ENCODE measurements at places on chromosomes 5 and 9. TPM values are rescaled to one million over a fixed set of nuclear protein-coding genes. Genes with fewer than 3 reads are reported as not detected.

Gene MEIKIN
- total RNA-seq: 2.2 TPM

Gene MAPK9
- total RNA-seq: 44.4 TPM

Gene NXNL2
- not detected for total RNA-seq

DNA sequence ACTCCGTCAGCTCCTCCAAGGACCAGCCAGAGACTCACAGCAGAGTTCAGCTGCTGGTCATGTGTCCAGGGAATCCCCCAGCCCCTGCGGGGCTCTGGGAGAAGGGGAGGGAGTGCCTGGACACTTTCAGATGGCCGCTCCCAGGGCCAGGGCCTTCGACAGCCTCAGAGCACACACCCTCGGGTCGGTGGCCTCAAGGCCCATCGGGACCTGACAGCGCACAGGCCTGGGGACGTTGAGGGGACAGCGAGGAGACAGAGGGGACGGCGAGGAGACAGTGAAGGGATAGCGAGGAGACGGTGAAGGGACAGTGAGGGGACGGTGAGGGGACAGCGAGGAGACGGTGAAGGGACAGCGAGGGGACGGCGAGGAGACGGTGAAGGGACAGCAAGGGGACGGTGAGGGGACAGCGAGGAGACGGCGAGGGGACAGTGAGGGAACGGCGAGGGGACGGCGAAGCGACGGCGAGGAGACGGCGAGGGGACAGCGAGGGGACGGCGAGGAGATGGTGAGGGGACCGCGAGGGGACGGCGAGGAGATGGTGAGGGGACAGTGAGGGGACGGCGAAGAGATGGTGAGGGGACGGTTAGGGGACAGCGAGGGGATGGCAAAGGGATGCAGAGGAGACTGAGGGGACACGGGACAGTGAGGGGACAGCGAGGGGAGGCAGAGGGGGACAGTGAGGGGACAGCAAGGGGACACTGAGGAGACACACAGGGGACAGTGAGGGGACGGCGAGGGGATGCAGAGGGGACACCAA, 47.3 kb downstream of the SLC12A7 start:
- DNase-seq: no peak

DNA sequence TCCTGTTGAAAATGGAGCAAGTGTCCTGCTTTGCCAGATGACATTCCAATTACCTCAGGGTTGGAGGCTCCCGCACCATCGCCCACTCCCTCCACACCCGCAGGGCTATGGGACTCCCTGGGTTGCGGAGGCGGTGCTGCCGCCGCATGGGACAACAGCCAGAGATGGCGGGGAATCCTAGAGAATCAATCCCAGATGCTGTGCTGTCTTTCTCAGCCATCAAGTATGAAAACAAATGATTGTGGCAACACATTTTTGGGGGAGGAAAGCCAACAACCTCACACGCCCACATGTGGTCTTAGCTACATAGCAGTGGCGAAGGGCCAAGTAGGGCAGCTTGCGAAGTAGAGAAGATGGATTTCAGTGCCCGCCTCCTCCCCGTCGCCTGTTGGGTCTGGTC, 46.7 kb downstream of the IL31RA start:
- DNase-seq: no peak

GRCh38 chr9:34592895-34593601, 3.5 kb upstream of the CNTFR start:
- no peak for DNase-seq

- DNase-seq: no peak
Measured at GRCh38 chr9:86494644-86495111, 140.5 kb upstream of the TUT7 start.

GRCh38 chr5:56465769-56466135, 232.6 kb upstream of the ANKRD55 start:
- no peak for DNase-seq

DNA sequence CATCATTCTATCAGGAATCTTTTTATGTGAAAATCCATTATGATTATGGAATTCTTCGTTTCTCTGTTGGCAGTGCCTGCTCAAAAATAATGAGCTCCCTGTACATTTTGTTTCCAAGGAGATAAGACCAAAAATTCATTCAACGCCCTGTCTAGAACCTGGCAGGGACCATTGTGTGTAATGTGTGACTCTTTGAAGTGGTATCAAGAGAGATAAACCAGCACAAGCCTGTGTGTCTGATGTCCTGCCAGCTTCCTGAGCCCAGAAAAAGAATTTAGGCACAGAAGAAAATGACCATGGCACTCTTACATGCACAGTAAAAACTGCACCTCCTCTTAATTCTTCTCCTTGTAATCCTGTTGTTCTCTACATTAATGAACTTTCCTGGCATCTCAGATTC, 177.4 kb downstream of the SAXO1 start:
- DNase-seq: no peak

DNA sequence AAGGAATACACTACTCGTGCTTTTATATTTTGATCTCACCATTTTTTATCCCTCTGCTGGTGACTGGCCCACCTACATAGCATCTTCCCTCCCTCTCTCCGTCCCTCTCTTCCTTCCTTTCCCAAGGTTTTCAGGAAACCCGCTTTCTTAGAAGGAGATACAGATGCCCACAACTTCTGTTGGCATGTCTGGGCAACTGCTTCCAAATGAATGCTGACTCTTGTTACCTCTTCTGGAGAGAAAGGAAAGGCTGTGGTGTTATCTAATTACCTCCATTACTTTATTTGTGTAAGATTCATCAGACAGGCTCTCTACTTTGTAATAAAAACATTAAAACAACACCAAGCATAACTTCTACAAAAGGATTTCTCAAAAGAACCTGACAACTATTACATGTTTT, 20.2 kb downstream of the FANCC start:
- no peak for DNase-seq
